Activated CD4-positive, CD25-positive, alpha-beta regulatory T cell (primary cell): ENCODE measurements at places on chromosomes 5 and 9.

DNA sequence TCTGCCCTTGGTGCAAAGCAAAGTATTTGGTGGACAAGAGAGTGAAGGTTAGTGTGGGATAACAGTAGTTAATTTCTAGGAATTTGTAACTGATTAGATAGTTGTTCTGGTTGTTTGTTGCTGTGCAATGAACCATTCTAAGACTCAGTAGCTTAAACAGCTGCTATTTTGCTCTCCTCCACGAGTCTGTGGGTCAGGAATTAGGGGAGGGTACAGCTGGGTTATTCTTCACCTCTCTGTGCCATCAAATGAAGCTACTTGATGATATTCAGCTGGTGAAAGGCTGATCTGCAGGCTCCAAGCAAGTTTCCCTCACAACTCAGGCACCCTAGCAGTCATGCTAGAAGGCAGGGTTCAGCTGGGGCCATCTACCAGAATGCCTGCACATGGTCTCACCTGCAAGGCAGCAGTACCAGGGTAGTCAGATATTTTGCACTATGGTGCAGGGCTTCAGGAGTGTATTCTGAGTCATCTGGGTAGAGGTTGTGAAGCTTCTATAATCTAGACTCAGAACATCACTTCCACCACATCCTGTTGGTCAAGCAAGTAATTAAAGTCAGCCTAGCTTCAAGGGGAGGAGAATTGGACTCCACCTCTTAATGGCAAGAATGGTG lies 159.5 kb upstream of the SLC28A3 start:
- no peak for DNase-seq

DNA sequence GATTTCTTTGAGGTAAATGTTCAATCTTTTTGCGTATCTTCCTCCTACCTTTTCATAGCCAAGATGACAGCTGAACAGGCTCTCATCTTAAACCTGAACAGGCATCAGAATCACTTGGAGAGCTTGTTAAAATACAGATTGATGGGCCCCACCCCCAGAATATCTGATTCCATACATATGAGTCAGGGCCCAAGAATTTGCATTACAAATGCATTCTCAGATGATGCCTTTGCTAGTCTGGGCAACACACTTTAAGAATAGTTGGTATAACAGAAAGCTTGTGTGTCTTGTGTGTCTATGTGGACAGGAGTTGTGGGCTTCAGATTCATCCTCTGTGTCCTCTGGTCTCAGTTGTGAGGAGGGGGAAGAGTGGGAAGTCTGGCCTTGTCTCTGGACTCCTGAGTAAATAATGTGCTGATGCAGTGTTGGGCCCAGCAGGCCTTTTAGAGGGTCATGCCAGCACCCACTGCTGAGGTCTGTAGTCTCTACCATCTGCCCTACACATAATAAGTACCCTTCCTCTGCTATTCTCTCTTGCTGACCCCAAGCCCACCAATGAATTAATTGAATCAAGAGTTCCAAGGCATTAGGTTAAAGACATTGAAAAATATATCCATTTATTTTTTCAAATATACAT lies 43.1 kb downstream of the PTCD2 start:
- DNase-seq, result no peak

GRCh38 chr5:72465066-72465465 lies 42.1 kb downstream of the ZNF366 start:
- no peak for DNase-seq

- no peak for DNase-seq
These were observed 937 bp downstream of the SVEP1 start for GRCh38 chr9:110578575-110579033.

GRCh38 chr5:139872851-139873794 lies 77.5 kb downstream of the PSD2 start:
- no peak for DNase-seq

DNA sequence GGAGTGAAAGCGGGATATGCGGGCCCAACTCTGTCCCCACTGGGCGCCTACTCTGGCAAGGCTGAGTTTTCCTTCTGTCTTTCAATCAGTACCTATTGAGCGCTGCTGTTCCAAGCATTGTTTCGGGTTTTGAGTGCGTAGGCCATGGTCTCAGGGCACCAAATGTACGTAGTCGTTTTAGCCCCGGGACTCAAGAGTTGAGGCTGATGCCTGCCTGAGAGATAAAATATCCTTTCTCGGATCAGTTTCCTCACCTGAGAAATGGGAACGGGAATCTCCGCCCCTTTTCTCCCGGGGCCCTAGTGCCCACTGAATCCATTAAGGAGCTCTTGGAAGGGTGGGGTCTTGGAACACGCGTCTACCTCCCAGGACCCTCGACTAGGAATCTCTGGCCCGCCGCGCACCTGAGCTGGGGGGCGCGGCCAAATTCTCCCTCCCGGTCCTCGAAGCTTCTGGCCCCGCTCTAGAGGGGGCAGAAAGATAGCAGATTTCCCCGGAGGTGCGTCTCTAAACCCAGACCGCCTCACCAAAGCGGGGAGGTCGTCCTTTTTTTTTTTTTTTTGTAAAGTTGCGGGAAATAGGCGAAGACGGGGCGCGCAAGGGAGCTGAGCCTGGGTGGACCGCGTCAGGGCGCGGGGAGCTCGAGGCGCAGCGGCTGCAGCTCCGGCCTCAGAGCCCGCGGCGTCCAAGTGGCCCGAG lies 494 bp upstream of the CXXC5 start:
- no peak for DNase-seq

DNA sequence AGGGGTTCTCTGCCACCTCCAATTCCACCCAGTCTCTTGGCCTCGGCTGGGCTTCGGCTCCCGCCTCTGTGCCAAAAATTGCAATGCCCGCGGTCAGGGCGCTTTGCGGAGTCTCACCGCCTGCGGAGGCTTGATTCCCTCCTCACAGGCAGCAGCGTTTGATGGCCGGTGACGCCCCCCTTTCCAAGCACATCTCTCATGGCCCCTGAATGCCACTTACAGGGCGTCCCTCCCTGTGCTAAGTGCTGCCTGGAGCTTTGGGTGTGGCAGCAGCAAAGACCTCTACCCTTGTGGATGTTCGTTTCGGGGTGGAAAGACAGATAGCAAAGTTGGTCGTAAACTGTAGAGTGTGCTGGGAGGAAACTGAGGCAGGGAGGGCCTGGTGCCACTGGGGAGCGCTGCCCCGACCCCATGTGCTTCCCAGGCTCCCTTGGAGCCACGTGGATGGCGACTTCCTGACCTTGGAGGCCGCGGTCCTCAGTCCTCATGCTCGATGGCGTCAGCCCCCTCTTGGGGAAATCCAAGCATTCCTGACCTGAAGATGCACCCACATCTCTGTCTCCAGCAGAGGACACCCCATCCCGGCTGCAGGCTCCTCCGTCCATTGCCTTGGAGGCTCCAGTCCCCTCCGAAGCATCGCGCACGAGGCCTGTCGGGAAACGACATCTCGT lies 249.2 kb upstream of the IRX4 start:
- DNase-seq, result no peak

DNA sequence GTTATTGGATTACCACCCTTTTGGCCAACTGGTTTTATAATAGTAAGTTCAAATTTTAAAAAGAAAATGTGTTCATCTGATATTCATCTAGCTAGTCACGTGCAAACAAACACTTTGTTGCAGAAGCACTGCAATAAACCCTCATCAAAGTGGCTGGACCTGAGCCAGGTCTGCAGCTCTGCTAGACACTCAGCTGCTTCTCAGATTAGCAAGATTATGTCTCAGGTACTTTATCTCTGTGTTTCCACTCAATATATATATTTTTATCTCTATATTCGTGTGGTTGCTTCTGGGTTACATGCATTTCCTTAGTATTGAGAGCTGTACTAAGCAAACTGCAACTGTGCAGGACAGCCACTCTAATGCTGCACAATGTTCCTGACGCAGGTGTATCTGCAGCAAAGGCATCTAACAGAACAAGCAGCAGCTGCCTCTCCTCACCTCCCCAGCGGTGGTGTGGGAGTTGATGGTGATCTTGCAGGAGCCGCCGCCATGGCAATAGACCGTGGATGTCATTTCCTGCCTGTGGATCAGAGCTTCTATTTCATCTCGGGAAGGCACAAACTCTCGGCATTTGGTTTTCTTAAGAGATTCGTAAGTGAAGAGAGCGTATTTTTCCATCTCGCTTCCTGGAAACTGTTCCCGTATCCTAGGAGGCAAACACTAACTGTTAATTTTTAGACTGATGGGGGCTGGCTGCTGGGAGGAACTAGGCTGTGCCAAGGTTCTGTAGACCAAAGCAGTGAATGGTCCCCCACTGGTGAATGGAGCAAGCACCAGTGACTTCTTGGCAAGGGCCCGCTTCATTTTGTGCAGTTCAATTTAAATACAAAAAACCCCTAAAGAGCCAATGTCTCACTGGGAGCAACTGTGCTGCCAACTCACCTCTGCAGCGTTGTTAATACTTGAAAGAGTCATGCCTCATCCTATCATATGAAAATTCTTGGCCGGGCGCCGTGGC lies 56.7 kb upstream of the RETREG1 start:
- no peak for DNase-seq

DNA sequence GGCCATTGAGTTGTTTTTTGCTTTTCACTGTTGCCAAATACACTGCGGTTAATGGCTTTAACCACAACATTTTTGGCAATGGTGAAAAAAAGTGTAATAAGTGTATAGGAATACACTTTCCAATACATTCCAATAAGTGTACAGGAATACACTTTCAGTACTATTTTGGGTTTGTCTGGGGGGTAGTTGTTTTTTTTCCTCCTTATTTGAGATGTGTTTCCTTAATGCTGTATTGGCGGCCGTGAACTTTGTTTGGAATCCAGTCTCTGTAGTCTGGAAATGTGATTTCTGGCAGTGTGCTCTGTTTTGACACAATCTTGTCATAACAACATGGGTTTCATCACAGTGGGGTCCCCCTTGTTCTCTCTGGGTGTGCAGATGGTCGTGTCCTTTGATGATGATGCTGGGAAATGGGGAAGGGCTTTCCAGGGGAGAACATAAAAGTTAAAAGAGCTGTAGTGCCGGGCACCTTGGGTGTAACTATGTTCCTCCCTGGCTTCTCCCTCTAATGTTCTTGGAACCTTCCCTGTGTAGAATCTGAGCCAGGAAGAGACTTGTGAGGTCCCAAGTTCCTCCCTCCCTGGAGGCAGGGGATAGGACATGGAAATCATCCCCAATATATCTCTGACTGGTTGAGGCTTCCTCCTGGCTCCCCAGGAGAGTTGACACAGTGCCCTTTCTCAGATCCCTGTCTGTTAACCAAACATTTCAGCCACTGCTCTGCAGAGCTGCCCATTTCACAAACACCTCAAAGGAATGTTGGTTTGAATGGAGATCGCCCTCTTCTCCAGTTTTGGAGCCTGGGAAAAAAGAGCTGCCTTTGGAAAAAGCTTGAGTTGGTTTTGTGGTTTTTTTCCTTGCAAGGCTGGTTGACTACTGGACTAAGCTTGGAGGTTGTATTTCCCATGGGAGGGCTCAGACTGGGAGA lies 44.8 kb downstream of the RCL1 start:
- DNase-seq, result no peak

DNA sequence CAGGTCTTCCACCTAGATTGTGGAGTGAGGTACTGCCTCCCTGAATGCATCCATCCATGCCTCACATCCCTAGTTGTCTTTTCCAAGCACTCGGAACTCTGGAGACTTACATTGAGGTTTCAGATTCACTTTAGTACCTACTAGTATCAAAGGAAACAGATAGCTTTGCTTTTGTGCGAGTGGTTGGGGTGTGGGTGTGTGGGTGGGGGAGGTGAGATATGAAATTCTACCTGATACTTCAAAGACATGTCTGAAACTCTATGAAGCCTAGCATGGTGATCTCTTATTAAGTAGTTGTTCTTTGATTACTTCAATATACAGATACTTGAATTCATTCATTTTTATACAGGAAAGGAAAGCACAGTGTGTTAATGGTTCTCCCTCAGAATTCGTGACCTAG lies 64.4 kb downstream of the MCCC2 start:
- no peak for DNase-seq

GRCh38 chr5:94281236-94281801 lies 337.1 kb downstream of the KIAA0825 start:
- no peak for DNase-seq

GRCh38 chr5:105931881-105932421 lies 1738.8 kb downstream of the EFNA5 start:
- DNase-seq, result no peak

DNA sequence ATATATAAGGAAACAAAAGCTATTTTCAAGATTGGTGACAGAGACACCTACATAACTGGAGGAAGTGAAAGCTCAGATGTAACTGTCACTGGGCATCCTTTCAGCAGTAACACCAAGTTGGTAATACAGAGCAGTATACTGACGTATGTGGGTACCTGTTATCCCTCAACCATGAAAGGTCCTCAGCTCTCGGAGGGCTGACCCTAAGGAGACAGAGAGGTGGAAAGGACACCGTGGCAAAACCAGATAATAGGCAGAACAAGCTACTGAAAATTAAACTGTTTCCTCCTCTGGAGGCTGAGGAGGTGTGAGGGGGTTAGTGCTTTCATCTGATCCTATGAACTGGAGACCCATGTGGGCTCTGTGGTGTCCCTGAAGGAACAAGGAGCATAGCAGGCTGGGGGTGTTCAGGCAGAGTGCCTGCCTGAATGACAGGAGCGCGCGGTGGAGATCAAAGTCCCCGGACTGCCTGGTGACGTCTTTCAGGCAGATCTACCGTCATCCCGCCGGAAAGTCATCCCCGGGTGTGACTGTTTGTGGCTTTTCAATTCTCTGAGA lies 130.2 kb upstream of the FSTL4 start:
- no peak for DNase-seq

DNA sequence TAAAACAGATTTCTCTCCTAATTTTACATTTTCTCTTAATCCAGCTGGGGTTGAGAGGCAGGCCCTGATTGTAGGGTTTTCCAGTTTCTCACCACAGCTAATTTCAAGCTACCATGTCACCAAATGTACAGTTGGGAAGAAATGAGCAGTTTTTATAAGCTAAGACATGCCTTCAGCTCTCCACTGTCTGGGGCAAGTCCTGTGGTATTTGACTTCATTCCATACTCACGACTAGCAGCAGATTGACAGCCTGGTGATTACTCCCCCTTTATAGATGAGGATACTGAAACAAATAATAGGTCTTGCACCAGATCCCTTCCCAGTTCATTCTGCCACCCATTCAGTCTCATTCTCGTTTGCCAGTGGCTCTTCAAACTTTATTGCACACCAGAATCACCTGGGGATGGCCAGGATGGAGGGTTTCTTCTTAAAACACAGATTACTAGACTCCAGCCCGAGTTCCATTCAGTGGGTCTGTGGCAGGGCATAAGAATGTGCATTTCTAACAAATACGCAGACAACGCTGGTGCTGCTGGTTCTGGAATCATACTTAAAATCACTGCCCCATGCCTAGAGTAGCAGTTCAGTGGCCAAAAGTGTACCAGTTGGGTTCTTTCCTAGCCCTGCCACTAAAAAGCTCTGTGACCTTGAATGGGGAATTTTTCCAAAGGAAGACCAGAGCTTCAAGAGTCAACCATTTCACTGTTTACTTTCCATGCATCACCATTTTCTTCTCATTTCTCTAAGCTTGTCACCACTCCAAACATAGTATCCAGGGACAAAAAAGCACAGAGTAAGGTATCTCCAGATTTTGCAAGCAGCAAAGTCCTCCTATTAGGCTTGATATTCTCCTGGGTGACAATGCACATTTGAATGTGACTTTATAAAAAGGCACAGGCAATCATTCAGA lies 64.3 kb downstream of the CSNK1A1 start:
- DNase-seq, result no peak

DNA sequence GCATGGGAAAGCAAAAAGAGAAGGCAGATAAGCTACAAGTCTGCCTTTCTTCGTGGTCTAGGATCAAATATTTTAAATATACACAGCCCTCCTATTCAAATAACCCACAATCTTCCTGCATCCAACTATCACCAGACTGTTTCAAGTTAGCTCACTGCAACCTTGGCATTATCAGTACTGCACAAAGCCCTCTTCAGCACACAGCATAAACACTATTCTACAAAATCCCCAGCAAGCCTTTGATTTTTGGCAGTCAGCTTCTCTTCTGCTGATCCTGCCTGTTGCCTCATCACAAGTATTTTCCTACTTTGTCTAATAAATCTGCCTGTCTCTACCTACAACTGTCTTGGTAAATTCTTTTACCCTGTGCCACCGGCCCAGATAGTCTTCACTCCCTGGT lies 142.9 kb downstream of the COX7C start:
- no peak for DNase-seq
